ENCODE measurements at places on chromosomes 1 and 21.

DNA sequence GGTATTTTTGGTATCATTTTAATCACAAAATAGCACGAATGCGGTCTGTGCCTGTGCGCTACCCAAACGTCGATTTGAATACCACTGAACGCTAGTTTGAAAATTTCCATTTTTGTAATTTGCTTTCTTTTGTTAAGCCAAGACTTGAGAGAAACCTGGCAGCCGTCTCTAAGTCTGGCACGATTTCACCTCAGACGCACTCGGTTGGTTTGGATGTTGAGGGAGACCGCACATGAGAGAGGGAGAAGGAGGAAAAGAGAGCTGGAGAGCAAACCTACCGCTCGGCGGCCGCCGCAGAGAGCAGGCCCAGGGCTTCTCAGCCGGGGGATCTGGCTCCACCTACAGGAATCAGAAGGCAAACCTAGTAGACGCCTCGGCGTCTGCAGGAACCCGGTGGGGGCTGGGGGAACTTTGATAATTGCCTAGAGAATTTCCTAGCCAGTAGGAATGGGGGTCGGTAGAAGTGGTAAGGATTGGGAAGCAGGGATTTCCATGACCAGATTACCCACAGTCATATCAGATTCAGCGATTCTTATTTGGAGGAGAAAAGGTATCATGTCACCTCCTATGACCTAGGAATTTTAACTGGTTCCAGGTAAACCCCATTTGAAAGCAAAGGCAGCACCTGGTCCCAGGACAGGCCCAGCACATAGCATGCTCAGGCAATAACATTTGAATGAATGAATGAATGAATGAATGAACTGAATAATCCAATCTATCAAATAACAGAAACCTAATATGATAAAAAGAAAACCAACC, 83.2 kb downstream of the TM2D1 start:
- peak; percentile 90 for DNase-seq

GRCh38 chr21:28294051-28294450, 698.6 kb downstream of the LTN1 start:
- DNase-seq: no peak

- DNase-seq: no peak
Measured at GRCh38 chr1:15304708-15305467, 57.9 kb downstream of the FHAD1 start.

GRCh38 chr1:25826571-25826970, 6.8 kb downstream of the MTFR1L start:
- no peak for DNase-seq

DNA sequence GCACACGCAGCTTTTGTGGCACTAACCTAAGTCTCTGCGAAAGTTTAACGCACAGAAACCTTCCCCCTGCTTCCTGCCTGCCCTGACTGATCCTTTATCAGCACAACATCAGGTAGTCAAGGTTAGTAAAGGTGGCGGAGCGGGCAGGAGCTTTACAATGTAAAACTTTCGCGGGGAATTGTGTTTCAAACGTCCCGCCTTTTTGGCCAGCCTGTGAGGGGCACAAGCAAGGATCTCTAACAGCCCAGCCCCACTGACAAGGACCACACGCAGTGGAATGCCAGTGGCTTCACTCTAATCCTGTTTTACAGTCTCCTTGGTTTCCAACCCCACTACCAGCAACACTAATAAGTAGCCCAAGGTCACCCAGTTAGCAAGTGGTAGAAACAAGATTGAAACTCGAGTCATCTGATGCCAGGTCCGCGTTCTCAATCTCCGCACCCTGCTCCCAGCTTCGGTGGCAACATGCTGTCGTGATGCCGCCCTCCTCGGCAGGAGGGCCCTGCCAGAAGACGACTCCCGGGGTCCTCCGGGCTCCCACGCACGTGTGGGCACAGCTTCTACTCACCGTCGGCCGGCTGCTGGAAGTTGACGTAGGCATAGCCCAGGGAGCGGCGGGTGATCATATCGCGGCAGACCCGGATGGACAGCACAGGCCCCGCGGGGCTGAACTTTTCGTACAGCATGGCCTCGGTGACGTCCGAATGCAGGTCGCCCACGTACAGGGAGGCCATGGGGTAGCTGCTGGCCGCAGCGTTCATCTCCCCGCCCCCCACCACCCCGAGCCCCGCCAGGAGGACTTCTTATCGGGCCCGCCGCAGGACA, 1.2 kb downstream of the PABPC4 start:
- peak; percentile 88 for DNase-seq

DNA sequence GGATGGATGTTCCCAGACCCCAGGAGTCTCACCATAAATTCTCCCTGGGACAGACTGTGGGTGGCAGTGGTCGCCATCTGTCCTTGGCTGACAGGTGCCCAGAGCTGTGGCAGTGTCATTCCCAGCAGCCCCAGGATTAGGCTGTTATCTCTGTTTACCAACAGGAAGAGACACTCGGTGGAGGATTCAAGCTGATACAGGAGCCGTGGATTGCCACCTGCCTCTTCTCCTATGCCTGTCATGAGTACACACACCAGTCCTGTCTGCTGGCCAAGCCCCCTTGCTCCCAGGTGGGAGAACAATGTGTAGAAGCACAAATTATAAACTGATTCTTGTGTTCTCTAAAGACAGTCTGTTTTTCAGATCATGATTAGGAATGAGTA, 152.6 kb downstream of the ETS2 start:
- DNase-seq: no peak

DNA sequence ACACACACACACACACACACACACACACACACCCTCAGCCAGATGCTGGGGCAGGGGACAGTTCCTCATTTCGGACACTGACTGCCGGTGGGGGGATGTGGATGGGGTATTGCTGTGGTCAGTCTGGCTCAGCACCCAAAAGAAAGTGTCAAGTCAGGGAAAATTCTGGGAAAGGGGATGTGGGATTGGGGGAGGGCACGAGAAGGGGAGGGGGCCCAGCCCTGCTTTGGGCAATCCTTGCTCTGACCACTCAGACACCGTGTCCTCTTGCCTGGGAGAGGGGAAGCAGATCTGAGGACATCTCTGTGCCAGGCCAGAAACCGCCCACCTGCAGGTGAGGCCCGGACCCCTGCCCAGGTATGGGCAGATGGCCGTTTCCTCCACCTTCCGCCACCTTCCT, at the start of gene C1QC:
Gene C1QC, plus strand, starts transcription at position 253 of the 400 bp plus-strand sequence. CDS start 391 bp downstream, outside the sequence.
- no peak for DNase-seq

DNA sequence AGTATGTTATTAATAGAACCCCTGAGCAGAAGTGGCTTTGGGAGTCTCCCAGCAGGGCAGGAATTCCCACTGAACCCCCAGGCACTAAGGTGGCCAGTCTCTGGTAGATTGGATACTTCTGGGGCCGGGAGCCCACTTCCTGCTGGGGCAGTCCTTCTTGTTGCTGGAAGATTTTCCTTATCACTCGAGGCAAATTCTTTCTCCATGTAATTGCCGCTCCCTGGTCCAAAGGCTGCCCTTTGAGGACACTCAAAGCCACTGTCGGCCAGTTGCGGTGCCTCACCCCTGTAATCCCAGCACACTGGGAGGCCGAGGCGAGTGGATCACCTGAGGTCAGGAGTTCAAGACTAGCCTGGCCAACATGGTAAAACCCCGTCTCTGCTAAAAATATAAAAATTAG, 22.6 kb upstream of the TNFRSF1B start:
- DNase-seq: no peak

DNA sequence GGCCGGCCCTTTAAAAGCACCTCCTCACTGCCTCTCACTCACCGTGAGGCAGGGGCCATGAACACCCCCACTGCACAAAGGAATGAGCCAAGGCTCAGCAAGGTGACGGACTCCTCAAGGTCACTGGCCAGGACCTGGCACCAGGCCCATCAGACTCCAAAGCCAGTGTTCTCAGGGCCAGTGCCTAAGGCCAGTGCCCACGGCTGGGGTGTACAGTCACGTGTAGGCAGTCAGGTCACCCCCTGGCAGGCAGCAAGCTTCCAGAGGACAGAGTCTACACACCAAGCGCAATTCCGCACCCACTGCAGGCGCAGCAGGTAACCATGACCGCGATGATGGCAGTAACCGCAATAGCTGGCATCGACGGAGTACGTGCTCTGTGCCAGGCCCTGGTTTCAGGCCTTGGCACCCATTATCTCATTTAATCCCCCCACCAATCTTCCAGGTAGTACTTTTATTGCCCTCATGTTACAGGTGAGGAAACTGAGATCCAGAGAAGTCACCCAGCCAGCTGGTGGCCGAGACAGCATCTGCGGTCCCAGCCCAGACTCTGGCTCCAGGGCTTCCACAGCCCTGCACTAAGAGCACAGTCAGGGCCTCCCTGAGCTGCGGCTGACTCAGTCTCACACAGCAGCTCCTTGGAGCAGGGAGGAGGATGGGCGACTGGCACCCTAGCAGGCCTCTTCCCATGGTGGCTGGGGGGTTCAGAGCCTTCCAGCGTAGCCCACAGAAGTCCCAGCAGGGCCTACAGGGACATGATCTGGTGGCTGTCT, 27.0 kb downstream of the RAP1GAP start:
- no peak for DNase-seq

GRCh38 chr1:70737125-70737524, 310.5 kb downstream of the PTGER3 start:
- DNase-seq: no peak

Data from coronary artery (tissue), 2 donors.